ENCODE measurements at places on chromosomes 6 and 20.

DNA sequence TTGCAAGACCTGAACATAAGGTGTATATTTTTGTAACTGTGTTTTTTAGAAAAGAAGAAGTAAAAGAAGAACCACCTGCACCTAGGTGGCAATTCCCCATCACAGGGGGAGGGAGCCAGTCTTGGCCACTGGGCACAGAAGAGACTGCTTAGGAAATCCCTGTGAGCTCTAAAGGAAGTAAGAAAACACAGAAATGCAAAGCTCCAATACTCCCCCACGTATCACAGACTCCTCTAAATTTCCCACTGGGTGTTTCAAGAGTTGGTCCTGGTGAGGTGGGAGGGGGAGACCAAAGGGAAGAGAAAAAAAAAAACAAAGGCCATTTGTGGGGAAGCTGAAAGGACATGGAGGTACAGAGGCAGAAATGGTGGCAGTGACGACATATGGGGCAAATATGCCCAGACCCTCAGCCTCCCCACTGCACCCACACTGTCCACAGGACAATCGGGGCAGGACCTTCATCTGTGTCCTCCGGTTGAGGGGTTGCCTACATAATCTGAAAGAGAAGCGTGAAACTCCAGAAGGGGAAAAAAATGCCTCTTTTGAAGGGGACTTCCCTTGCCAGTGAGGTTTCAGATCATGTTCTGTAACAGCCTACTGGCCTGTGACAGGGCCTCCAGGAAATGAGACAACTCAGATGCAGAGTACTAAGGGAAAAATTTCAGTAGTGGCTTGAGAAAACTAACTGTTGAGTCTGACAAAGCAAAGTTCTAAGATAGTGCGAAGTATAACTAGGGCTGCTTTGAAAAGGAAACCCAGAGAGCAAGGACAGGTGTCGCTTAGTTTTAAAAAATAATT lies 226.2 kb upstream of the MARCKS start:
- no peak for DNase-seq

DNA sequence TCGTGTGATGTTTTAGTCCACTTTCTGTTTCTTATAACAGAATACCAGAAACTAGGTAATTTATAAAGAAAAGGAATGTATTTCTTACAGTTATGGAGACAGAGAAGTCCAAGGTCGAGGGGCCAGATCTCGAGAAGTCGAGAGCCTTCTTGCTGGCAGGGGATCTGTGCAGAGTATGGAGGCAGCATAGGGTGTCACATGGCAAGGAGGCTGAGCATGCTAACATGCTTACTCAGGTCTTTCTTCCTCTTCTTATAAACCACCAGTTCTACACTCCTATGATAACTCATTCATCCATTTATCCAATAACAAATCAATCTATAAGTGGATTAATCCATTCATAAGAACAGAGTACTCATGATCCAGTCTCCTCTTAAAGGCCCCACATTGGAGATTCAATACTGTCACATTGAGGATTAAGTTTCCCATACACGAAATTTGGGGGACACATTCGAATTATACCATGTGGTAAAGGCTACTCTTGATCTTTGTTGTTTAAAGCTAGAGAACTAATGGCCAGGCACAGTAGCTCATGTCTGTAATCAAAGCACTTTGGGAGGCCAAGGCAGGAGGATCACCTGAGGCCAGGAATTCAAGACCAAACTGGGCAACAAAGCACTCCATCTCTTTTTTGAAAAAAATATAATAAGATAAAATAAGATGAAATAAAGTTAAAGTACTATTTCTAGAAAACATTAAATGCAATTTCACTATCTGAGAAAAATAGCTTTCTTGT lies 2.1 kb downstream of the GOPC start:
- DNase-seq, result no peak

DNA sequence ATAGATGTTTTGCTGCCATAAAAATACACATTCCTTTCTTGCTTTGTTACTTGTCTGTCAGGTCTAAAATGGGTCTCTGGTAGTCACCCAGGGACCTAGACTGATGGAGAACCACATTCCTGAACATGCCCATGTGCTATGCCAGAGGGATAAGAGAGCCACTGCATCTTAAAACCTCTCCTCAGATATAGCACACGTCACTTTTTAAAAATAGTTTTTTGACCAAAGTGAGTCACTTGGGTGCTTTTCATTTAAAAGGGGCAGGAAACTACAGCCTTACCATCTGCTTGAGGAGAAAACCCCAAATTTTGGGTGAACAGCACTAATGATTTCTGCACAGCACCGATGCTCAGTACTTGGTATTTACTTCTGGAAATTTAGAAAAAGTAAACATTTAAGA lies 197.8 kb downstream of the OGFRL1 start:
- no peak for DNase-seq

DNA sequence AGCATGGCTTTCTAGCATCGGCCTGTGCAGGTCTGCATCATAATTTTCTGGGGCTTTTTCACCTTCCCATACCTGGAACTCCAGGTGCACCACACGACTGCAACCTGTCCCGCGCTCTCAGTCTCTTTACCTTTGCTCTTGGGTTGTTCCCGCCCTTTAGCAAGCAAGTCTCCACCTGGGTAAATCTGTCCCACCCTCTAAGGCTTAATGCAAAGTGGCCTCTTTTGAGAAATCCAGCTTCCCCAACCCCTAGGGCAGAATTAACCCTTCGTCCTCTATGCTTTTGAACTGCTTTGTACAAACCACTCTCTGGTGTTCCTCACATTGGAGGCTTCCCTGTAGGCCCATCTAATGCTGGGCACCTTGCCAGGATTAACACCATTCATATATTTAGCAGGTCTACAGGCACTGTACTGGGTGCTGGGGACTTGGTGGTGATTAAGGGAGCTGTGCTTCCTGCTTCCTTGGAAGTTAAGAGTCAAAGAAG lies 2.8 kb downstream of the ITPR3 start:
- DNase-seq, result peak; percentile 36

DNA sequence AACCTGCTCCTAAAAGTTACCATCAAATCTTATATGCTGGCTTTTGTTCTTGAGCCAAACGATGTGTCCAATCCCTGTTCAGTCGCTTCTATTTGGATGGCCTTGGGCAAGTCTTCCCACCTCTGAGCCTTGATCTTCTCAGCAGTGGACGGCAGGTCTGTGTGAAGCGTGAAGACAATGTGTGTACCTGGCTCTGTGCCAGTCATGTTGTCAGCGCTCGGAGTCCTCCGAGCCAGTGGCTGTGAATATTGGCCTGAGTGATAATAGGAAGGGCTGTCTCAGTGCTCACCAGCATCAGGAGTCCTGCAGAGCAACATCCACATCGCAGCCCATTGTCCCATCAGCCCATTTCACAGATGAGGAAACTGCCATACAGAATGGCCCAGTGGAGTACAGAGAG lies 219.0 kb downstream of the CDC5L start:
- no peak for DNase-seq

- no peak for DNase-seq
Observed at GRCh38 chr6:24545691-24546090, 50.9 kb downstream of the ALDH5A1 start.

DNA sequence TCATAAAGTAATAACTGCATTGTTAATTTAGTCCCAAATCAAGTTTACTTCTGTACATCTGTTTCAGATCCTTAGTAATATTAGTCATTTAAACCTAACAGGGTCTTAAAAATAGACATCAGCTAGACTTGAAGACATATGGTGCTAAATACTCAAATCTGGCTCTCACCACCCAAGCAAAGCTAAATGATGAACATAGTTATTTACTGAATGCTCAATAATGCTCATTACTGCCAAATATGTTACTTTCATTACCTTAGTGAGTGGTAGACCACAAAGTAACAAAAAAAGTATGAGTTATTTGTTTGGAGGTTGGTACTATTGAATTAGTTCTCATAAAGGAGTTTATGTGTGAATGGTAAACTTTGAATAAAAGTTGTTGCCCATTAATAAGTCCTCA lies 502.1 kb downstream of the PKHD1 start:
- no peak for DNase-seq

GRCh38 chr20:11445161-11445560 lies 472.5 kb upstream of the BTBD3 start:
- no peak for DNase-seq

- peak; percentile 17 for DNase-seq
Observed at GRCh38 chr6:80003826-80004172, 650 bp upstream of the TTK start.

- no peak for DNase-seq
Observed at GRCh38 chr6:137851669-137852068, 15.4 kb upstream of the TNFAIP3 start.

GRCh38 chr6:106085692-106085983 lies 498 bp upstream of the PRDM1 start:
- DNase-seq, result no peak

GRCh38 chr6:116847227-116847626 lies 18.3 kb upstream of the GPRC6A start:
- peak; percentile 37 for DNase-seq

DNA sequence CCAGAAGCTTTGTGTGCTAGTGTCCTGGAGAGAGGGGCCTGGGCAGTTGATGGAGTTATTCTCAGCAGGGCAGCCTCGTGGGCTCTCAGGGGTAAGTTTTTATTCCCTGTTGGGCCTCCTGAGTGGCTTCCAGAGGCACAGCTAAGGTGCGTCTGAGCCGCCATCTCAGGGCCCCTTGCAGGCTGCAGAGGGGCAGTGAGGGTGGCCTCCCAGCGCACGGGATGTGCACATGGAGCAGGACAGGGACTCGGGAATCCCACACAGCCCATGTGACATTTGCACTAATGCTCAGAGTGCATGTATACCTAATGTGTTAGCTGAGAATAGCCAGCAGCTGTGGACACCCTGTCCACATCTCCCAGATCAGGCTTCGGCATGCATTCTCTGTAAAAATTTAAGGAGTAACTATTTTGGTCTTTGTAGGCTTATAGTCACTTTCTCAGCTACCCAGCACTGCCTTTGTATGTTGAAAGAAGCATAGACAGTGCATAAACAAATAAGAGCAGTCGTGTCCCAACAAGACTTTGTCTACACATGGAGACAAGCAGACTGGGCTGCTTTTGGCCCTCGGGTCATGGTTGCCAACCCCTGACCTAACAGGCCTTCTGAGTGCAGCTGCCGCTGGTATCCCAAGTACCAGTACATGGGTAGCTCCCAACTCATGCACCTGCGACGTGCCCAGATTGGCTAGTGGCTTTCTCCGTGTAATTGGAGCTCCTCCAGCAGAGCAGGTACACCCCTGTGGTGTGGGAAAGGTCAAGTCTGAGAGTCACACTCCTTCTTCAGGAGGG lies 18.6 kb upstream of the CST9L start:
- no peak for DNase-seq

DNA sequence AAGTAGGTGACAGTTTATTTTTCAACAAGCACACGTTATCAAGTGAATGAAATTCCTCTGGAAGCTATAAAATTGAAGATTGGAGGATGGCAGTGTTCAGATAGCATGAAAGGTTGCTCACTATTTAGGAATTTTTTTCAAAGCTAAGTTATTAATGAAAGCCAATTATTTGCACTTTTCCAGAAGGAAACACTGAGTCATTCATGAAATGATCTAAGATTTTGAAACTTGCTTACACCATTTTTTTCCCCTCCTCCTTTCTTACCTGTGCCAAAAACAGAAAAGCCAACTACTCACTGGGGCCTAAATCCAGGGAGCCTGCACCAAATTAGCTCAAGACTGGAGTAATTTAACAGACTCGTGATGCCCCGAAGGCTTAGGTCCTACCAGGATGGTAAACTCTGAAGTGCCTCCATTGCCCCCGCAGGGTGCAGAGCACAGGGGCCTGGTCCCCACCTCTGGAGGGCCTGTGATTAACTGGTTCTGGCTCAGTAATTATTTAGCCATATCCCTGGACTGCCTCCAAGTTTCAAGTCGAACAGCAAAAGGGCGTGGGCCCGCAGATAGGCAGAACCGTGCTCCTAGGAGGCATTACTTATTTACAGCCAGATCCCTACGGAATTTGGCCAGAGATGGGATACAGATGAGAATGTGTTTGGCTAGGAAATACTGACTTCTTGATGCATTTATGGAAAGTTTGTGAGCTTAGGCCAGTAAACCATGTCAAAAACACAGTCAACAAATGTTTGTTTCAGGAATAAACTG lies 28.0 kb upstream of the ZNF217 start:
- DNase-seq, result no peak

- DNase-seq, result no peak
Observed at GRCh38 chr6:22622351-22622750, 53.0 kb downstream of the HDGFL1 start.

GRCh38 chr20:4375881-4376280 lies 345.8 kb upstream of the PRND start:
- DNase-seq, result no peak

DNA sequence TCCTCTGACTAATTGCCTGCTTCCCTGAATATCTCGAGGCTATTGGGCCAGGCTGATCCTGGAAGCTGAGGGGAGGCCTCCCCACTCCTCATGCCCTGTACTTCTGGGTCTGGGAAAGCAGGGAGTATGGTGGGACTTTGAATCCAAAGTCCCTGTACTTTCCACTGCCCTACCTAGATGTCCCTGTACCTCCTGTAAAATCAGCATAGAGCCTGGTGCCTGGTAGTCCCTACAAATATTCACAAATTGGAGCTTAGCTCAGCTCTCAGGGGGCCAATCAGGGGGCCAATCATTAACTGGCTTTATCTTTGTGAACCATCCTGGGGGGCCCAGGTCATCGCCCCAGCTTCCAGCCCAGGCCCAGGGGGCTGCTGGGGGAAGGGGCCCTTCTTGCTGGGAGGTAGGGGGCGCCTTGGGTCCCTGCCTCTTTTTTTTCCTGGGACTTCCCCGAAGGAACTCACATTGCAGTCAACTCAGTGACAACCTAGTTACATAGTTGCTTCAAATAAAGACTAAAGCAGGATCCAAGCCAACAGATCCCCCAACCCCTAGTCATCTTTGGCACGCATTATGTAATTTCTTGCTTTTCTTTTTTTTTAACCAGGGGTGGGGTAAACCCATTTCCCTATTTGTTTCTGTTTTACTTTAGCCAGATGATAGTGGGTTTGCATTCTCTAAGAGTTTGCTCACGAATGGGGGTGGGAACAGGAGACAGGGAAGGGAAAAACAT lies 6.9 kb upstream of the VEGFA start:
- DNase-seq, result no peak

DNA sequence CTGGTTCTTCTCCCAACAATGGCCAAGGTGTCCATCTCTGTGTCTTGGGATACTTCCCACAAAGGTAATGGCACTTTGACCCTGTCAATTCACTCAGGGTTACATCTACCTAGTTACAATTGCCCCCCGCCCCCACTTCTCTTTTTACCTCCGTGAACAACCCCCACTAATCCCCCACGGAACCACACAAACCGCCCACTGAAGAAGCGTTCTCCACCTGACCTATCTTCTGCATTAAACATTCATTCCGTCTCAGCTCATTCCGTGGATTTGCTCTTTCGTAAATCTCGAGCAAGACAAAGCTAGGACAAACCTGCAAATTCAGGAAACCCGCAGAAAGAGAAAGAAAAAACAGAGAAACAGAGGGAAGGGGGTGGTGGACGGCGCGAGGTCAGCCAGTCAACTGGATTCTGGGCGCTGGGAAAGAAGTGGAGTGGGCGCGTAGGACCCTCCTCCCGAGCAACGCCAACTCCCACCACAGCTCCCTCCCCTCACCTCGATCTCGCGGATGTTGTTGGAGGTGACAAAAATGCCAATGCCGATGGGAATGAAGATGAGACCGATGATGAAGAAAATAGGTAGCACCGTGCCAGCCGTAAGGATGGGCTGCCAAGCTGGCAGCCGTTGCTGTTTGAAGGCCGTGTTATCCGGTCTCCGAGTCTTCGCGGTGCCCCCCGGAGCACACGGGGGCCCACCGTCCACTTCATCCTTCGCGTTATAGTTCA lies 523 bp downstream of the TMEM30A start:
- peak; percentile 6 for DNase-seq

GRCh38 chr20:59848182-59848581 lies 85.3 kb downstream of the SYCP2 start:
- DNase-seq, result no peak
